Kasumi-1 (cell line): ENCODE measurements at places on chromosomes 4 and X.

- DNase-seq = no peak
Observed at GRCh38 chr4:144267084-144267483, 126.6 kb upstream of the GYPA start.

- peak; percentile 72 for DNase-seq
Observed at GRCh38 chr4:90027565-90027964, 99.6 kb upstream of the CCSER1 start.

- DNase-seq = peak; percentile 0
Observed at GRCh38 chrX:73076838-73077237, 2.5 kb downstream of the PABPC1L2A start.

GRCh38 chr4:15656038-15656470 lies 897 bp upstream of the FBXL5 start:
- no peak for DNase-seq

- DNase-seq = no peak
Observed at GRCh38 chr4:2078584-2078983, 19.5 kb downstream of the NAT8L start.
